ENCODE measurements at places on chromosomes 4 and X.
A peak's percentile ranks its signal among the peaks of the same experiment; 100 is the strongest.

GRCh38 chrX:23276475-23276874 lies 58.2 kb upstream of the PTCHD1 start:
- DNase-seq: no peak

GRCh38 chr4:835148-836002 lies 9.4 kb upstream of the CPLX1 start:
- DNase-seq: no peak

- DNase-seq: no peak
Observed at GRCh38 chr4:151690164-151690870, 70.5 kb downstream of the GATB start.

GRCh38 chr4:1969928-1970723 lies 38.6 kb downstream of the NELFA start:
- no peak for DNase-seq

- peak; percentile 14 for DNase-seq
Observed at GRCh38 chrX:152904151-152905080, 6.5 kb downstream of the ZNF185 start.

GRCh38 chrX:141936080-141936479 lies 32.4 kb downstream of the MAGEC1 start:
- DNase-seq: no peak

DNA sequence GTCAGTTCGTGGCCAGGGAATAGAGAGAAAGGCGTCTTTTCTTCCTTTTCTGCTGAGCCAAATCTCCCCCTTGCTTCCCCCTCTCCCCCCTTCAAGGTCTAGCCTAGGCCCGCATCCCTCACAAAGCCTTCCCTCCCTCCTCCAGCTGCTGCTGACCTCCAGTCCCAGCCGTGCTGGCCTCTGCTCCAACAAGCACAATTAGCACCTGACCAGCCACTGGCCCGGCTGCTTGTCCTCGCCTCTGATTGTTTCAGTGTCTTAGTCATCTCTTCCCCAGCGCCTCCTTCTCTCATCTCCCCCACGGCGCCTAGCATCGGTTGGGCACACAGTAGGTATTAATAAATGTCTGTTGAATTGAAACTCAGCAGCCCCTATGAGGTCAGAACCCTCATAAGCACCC lies 4.2 kb downstream of the ELF4 start:
- no peak for DNase-seq

GRCh38 chr4:87975466-87975865 lies at the start of gene SPP1:
Gene SPP1, plus strand, starts transcription at chr4:87975714. Its CDS starts 1,182 bp downstream, at chr4:87976896.
- DNase-seq: peak; percentile 9

DNA sequence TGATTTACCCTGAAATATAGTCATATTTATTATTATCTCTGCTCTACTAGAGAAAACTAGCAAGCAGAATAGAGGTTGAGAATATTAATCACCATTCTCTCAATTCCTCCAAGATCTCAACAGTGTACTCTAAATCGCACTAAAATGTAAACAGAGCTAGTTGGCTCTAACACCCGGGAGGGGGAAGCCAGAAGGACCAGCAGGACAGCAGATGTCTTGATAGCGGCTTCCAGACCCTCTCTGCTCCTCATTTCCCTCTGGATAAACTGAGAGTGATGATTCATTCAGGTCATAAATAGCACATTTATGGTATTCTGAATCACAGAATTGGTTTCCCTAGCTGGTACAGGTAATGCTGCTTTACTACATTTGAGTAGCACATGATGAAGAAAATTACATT lies 82.5 kb downstream of the TBC1D9 start:
- DNase-seq: no peak

DNA sequence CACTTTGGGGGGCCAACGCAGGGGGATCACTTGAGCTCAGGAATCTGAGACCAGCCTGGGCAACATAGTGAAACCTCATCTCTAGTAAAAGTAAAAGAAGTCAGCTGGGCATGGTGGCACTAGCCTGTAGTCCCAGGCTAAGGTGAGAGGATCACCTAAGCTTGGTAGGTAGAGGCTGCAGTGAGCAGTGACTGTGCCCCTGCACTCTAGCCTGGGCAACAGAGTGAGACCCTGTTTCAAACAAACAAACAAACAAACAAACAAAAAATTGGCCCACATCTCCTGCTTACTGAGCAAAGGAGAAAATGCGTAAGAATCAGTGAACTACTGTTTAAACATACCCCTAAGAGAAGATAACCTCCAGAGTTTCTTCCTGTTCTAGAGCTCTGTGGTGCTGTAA lies 85.3 kb downstream of the FRYL start:
- no peak for DNase-seq

DNA sequence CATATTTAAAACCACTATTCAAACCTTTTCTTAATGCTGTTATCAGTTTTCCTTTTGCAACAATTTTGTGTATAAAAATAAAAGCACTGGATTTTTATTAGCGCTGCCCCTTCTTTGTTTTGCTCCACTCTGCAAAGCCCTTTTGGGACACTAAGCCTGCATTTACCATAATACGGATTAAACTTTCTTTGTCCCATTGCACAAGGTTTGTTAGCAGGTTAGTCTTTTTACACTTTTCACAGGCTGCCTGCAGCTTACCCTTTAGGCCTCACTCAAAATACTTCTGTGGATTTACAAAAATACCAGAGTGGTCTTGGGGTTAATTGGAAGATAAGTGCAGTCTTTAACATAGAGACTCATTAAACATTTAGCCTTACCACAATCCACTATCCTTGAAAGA lies 35.7 kb upstream of the MAB21L2 start:
- DNase-seq: no peak

- DNase-seq: no peak
Observed at GRCh38 chr4:53815281-53815680, 224.0 kb upstream of the LNX1 start.

- no peak for DNase-seq
Observed at GRCh38 chrX:39170464-39170863, 369.2 kb downstream of the MID1IP1 start.

DNA sequence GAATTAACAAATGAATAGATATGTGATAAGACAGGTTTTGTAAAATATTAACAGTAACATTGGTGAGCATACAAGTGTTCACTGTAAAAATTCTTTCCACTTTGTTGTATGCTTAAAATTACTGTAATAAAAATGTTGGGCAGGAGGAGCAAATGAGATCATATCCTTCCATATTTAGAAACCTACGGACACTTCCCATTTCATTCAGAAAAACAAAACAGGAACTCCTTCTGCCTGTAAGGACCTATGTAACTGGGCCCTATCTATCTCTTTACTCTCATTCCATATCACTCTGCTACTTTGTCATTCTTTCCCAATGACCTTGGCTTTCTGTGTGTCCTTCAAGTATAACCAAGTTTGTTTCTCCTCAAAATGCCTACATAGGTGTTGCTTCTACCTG lies 53.7 kb upstream of the SLC39A8 start:
- no peak for DNase-seq

DNA sequence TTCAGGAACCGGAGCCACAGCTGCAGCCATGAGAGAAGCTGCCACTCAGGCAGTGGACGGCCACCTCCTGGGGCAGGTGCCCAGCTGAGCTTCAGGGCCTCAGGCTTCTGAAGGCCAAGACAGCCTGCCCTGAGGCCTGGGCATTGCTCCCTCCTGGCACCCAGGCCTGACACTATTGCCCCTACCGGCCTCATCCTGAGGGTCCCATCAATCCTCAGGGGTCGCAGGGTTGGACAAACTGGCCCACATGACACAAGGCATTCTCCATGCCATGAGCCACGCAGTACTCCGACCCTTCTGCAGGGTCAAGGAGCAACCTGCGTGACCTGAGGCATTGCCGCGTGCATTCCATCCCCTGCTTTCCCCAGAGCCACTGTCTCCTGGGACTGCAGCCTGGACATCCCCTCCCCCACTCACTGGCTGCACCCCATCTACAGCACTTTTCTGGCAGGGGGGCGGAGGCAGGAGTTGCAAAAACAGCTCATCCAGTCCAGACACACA lies 3.0 kb upstream of the ZFP92 start:
- DNase-seq: no peak

DNA sequence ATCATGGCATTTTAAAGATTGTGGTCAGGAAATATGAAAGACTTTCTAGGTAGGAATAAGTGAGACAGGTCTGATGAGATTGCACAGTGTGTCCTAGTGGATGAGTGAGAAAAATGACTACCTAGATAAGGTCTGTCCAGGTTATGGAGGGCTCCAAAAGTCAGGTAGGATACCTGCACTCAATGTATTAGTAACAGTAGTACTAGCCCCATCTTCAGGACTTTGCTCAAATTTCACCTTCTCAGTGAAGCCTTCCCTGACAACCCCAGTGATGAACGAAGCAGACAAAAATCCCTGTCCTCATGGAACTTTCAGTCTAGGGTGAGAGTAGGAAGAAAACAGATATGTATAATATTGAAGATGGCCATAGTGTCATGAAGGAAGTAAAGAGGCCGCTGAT lies 85.7 kb downstream of the ZIC3 start:
- no peak for DNase-seq

- no peak for DNase-seq
Observed at GRCh38 chrX:27336466-27337091, 126.6 kb downstream of the PPP4R3C start.

DNA sequence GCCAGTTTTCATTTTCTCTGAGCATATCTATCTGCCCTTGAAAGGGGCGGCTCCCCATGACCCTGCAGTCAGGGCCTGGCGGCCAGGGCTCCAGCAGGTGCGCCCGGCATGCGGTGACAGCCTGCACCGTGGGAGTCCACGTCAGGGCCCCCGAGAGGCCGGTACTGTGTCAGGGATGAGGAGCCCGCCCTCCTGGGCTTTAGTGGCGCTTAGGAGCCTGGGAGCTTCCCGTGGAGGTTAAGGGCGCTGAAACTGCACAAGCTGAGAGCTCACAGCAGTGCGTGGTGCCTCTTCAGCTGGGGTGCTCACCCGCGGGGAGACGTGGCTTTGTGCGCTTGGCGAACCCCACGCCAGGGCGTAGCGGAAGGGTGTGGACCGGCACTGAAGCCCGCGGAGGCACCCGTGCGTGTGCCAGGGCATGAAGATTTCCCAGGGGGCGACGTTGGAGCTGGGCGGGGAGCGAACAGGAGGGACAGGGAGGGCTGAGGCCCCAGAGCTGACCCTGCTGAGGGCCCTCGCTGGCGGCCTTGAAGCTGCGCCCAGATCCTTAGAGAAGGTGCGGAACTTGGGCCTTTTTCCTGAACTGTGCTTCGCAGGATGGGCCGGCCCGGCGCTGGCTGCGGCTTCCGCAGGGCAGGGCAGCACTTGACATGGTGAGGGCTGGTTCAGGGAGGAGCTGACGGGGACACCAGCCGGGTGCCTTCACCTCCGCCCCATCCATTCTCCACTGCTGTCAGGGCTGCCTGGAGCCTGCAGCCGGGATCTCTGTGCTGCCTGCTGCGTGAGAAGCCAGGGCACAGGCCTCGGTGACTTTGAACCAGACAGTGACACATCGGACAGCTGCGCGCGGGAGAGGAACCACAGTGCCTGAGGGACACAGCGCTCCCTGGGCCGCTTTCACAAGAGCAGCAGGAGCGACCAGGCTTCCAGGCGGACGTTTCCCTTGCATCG lies 32.9 kb downstream of the HTT-AS start:
- peak; percentile 16 for DNase-seq

DNA sequence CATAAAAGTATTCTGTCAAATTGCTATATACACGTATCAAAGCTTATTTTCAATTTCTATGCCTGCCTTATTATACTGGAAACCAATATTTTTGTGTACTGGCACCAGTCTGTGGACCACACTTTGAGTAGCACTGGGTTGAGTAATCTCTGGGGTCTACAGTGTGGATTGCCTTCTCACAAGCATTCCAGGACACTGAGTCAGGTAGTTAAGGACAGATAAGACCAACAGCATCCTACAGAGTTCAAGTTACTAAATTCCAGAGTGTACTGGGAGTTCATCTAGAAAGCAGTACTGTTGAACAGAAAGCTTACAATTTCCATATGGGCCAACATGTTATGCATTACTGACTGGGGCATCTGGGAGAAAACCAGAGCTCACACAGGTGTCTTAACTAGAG lies 61.8 kb downstream of the VMA21 start:
- DNase-seq: no peak

DNA sequence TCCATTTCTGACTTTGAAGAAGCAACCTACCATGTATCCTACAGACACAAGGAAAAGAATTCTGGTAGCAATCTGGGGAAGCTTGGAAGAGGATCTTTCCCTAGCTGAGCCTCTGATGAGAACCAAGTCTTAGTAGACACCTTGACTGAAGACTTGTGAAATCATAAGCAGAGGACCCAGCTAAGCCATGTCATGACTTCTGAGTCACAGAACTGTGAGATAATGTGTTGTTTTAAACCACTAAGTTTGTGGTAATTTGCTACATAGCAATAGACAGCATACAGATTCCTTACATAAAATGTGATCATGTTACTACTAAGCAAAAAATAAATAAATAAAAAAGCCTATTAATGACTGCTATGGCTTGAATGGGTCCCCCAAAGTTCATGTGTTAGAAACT lies 71.3 kb upstream of the ANKRD50 start:
- no peak for DNase-seq

DNA sequence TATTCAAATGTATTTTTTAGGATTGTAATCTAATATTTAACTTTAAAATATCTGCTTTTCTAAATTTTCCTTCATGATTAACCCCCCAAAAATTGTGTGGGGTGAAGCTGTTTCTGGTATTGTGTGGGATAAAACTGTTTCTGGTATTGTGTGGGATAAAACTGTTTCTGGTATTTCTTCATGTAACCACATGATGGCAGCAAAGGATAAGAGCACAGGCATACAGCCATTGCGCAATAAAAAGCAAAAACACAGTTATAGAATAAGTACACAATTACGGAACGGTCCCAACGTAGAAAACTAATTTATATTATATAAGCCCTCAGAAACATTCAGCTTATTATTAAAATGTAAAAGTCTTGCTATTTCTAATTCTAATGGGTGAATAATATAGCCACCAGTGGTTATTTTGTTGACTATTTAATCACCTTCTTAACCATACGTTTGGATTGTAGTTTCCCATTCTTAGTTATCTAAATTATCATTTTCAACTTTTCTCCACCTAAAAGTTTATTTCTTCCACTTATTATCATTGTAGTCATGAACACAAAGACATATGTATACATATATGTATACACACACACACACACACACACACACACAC lies 333.9 kb upstream of the FSTL5 start:
- DNase-seq: no peak

DNA sequence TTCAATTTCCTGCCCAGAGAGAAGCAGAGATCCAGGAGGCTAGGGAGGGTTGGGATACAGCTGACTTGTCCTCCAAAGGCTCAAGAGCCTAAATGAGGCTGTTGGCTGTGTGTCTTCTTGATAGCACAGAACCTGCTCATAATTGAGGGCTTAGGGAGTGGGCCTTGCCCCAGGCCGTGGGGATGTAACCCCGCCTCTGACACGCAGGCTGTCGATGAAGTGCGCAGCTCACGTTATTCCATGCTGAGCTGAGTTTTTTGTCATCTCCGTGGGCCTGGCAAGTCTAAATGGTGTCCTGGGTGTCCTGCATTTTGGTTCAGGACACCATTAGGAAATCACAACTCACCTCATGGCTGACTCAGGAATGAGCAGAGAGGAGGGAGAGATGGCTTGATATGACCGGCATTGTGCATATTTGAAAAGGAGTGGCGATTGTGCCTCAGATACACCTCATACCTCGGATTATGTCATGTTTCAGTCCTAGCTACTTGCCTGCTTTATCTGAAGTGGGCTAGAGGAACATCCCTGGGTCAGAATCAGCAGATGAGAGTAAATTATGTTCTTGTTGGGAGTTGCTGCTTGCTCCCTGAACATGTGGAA lies 43.7 kb downstream of the FHDC1 start:
- no peak for DNase-seq

Data from activated CD4-positive, alpha-beta T cell treated with anti-CD3 and anti-CD28 coated beads, Interleukin-2, amount 50 U/mL, for 4 hours (primary cell).